ENCODE measurements at places on chromosomes 1 and 21. TPM values are rescaled to one million over a fixed set of nuclear protein-coding genes. Genes with fewer than 3 reads are reported as not detected.

DNA sequence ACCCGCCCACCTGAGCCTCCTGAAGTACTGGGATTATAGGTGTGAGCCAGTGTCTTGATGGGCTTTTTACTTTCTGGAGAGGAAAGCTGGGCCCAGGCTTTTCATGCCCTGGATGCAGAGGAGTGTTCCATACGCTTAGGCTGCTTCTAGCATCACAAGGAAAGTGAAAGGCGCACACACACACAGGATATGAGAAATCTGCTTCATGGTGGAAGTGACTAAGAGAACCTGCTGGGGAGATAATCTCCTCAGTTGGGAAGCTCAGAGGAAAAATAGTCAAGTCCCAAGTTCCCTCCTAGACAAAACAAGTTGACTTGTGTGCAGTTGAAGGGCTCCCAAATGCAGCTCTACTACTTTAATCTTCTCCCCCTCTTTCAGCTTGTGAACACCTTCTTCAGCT, 2.2 kb downstream of the NUDC start:
- H3K4me3 ChIP-seq: no peak overlapping the region
- H3K27ac ChIP-seq: no peak overlapping the region
- peaks cover 42% of the 10 kb centered on the region for H3K36me3 ChIP-seq
- no peaks in the 10 kb centered on the region for H3K27me3 ChIP-seq
- H3K4me1 ChIP-seq: peaks cover 33% of the 10 kb centered on the region

- no peaks in the 10 kb centered on the region for H3K27me3 ChIP-seq
- H3K4me3 ChIP-seq: no peak overlapping the region
- DNase-seq: no peak
These were observed 37.7 kb downstream of the DHRS3 start for GRCh38 chr1:12580054-12580887.

DNA sequence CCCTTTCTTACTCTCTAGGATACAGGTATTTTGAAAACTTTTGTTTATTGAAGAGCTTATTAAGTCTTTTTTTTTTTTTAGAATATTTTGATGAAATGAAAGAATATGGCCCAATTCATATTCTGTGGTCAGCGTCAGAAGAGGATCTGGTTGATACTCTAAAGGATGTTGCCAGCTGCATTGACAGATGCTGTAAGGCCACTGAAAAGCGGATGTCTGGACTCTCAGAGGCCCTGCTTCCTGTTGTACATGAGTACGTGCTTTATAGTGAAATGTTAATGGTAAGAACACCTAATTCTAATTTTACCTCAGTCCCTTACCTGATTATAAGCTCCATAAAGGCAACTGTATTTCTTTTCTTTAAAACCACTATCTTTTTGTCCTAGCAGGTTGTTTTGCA, 37.1 kb downstream of the SNX7 start:
- H3K4me1 ChIP-seq: no peaks in the 10 kb centered on the region
- H3K27ac ChIP-seq: no peak overlapping the region
- DNase-seq: no peak
- H3K4me3 ChIP-seq: no peak overlapping the region
- H3K36me3 ChIP-seq: no peaks in the 10 kb centered on the region

DNA sequence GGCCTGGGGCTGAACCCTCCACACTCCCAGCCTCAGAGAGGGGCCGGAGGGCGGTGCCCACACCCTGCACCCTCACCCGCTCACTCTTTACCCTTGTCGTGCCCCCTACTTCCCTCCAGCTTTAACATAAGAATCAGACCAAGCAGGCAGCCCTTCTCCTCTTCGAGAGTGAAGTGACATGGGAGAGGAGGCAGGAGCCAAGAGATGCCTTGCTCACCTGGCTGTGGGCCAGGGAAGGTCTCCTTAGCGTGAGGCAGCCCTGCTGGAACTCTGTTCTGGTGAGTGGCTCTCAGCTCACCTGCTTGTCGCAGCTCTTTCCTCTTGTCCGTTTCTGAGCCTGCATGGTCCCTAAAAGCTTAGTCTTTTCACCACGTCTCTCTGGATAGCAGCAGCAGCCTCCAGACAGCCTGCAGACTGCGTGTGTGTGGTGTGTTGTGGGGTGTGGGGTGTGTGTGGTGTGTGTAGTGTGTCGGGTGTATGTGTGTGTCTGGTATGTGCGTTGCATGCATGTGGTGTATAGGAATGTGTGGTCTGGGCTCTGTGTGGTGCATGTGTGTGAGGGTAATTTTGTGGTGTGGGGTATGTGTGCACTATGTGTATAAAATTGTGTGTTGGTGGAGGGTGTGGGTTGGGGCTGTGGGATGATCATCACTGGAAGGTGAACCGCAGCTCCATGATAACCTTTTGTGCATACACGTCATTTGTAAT, 86.7 kb downstream of the CCDC185 start:
- no peaks in the 10 kb centered on the region for H3K4me1 ChIP-seq
- H3K27ac ChIP-seq: no peak overlapping the region
- no peak for DNase-seq
- no peaks in the 10 kb centered on the region for H3K27me3 ChIP-seq

- no peaks in the 10 kb centered on the region for H3K4me1 ChIP-seq
- no peak overlapping the region for H3K27ac ChIP-seq
- no peak overlapping the region for H3K4me3 ChIP-seq
- H3K27me3 ChIP-seq: no peaks in the 10 kb centered on the region
- DNase-seq: no peak
These were observed 14.7 kb downstream of the KCNA10 start for GRCh38 chr1:110504226-110504625.

DNA sequence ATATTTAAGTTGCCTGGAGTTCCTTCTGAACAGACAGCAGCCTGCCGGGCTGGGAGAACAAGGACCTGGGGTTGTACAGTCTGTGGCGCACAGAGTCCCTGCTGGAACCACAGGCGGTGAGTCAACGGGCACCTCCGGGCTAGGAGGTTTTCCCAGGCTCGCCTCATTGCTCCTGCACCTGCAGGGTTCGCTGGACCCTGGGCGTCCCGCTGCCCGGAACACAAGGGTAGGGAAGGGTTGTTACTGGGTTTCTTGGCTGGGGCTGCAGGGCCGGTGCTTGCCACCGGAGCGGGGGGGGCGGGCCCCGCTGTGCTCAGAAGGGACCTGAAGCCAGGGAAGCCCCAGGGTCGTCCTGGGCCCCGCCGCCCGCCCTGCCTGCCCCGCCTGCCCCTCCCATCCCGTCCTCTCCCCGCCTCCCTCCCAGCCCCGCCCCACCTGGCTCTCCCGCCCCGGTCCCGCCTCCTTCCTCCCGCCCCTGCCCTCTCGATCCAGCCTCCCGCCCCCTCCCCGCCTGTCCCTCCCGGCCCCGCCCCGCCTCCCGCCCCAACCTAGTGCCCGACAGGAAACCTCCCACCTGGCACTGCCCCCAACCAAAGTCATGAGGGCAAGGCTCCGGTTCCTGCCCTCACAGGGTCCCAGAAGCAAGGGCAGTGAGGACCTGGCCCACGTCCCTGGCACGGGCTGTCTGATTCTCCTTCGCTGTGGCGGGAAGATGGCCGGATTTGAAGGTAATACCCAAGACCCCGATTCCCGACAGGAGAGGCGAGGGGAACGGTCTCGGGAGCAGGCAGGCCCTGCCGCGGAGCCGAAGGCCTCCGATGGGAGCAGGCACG, 6.8 kb downstream of the JMJD4 start:
- H3K4me3 ChIP-seq: peak overlapping the region; percentile 47
- peaks cover 19% of the 10 kb centered on the region for H3K36me3 ChIP-seq
- H3K27me3 ChIP-seq: no peaks in the 10 kb centered on the region
- H3K4me1 ChIP-seq: peaks cover 40% of the 10 kb centered on the region
- peak overlapping the region; percentile 66 for H3K27ac ChIP-seq
- peak; percentile 89 for DNase-seq

DNA sequence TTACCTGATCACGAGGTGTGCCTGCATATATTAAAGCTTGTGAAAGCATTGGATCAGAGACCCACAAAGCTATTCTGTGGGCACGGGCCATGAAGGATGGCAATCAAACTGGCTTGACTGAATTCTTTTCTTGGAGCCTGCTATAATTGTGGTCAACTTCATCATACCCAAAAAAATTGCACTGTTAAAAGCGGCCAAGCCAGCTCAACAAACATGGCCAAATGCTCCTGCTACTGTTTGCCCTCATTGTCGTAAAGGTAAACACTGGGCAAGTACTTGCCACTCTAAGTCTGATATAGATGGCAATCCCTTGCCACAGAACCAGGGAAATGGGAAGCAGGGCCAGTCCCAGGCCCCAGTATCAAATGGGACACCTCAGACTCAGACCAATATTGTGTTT, 6.6 kb upstream of the GSTM5 start:
- DNase-seq: no peak
- H3K27me3 ChIP-seq: no peaks in the 10 kb centered on the region
- no peak overlapping the region for H3K27ac ChIP-seq
- H3K4me1 ChIP-seq: no peaks in the 10 kb centered on the region

GRCh38 chr1:235339746-235340145, 11.4 kb downstream of the GGPS1 start:
- no peaks in the 10 kb centered on the region for H3K27me3 ChIP-seq
- no peak overlapping the region for H3K4me3 ChIP-seq
- no peak overlapping the region for H3K27ac ChIP-seq
- H3K36me3 ChIP-seq: peaks cover 30% of the 10 kb centered on the region

DNA sequence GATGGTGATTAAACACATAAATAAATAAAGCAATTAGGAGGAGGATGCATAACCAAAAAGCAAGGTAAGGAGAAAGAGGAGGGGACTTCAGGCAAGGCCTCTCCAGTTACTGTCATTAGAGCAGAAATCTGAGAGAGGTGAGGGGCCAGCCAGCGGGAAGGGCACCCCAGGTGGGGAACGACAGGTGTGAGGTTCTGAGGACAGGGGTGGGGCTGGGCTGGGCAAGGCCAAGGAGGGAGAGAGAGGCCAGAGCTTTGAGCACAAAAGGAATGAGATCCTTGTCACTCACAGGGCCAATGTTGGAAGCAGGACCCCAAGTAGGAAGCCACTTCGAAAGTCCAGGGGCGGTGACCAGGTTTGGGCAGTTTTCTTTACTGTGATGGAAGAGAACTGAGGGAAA, 182.2 kb upstream of the RAB4A start:
- no peaks in the 10 kb centered on the region for H3K27me3 ChIP-seq

SPRR3 gene
- not detected for total RNA-seq

IKBKE gene
- total RNA-seq: 5.3 TPM

CLCA4 gene
- not detected for total RNA-seq

LRRC3 gene
- total RNA-seq: 3.1 TPM

ADGRL2 gene
- total RNA-seq: 72.6 TPM

DAB1 gene
- total RNA-seq: not detected

SLC22A15 gene
- total RNA-seq: 5.9 TPM

SPRR2E gene
- not detected for total RNA-seq

EXTL2 gene
- total RNA-seq: 26.0 TPM

UBE2U gene
- not detected for total RNA-seq

All from adrenal gland (tissue), 19 donors.